ENCODE measurements at places on chromosomes 4 and X. TPM values are rescaled to one million over a fixed set of nuclear protein-coding genes. Genes with fewer than 3 reads are reported as not detected.

Gene LDB2
- 91.5 TPM for total RNA-seq

Gene CCNB3
- total RNA-seq, result not detected

GRCh38 chr4:53043891-53044650, 182.0 kb downstream of the RASL11B start:
- H3K27me3 ChIP-seq, result no peaks in the 10 kb centered on the region
- H3K4me3 ChIP-seq, result no peak overlapping the region
- H3K4me1 ChIP-seq, result no peaks in the 10 kb centered on the region
- no peak overlapping the region for H3K27ac ChIP-seq
- DNase-seq, result no peak

- H3K27ac ChIP-seq, result no peak overlapping the region
- no peak for DNase-seq
- no peaks in the 10 kb centered on the region for H3K27me3 ChIP-seq
- H3K36me3 ChIP-seq, result no peaks in the 10 kb centered on the region
- no peaks in the 10 kb centered on the region for H3K4me1 ChIP-seq
Observed at GRCh38 chr4:110055158-110055768, 142.6 kb downstream of the EGF start.

Gene GPRIN3
- 6.3 TPM for total RNA-seq

Data from aorta (tissue), 5 donors.